Ureter (tissue), 1 donor: ENCODE measurements at places on chromosomes 1 and 21. TPM values are rescaled to one million over a fixed set of nuclear protein-coding genes. Genes with fewer than 3 reads are reported as not detected.

- no peak for DNase-seq
Measured at GRCh38 chr1:59690171-59690930, 124.4 kb upstream of the HOOK1 start.

DNA sequence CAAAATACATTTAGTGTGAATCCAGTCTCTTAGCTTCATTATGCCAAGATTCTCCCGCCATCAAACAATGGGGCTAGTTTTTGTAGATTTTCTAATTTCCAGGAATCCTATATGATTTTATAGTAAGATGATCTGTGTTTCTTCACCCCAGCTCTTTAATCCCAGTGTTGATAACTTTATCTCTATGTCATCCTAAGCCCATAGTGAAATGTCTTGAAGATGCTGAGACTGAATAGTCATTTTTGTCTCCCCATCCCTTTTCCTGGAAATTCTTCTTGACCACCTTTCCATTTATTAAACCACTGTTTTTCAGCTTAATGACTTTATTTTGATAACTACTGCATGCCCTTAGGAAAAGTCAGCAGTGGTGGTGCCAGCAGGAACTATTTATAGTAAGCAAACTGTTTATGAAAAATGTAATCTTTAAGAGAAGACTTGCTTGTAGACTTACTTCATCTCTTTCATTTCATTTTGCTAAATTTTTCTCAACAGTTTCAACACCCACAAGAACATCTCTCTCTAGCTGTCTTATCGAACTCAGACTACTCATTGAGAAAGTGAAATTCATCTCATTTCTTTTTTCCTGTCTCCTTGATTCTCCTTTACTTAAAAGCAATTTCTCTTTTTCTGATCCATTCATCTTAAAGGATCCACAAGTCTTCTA is 116.6 kb downstream of the NTMT2 start:
- no peak for DNase-seq

The MRPS21 gene
- total RNA-seq = 79.7 TPM

GRCh38 chr1:174984952-174985351 is 14.8 kb upstream of the CACYBP start:
- no peak for DNase-seq

DNA sequence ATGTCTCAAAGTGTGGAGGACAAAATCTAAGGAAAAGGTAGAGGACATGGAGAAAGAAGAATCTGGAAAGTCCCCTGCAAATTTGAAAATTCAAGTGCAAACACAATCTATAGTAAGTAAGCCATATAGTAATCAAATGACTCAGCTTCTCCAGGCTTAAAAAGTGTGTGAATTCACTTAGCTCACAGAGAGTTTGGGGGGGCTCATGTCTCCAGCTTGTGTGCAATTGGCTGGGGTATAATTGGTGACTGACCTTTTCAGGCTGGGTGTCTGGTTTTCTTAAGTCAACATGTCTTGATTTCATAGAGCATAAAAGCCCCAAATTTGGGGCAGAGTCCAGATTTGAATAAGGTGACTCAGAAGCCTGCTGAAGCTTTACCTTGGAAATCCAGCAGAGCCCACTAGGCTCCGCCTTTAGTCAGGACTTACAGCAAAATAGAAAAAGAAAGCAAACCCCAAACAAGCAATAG is 8.6 kb downstream of the CLDN14 start:
- DNase-seq = no peak

GRCh38 chr1:76961181-76961819 is 94.0 kb downstream of the ST6GALNAC5 start:
- DNase-seq = no peak

GRCh38 chr1:65108025-65108642 is 39.9 kb upstream of the AK4 start:
- no peak for DNase-seq

GRCh38 chr1:74423471-74423870 is 88.9 kb downstream of the LRRC53 start:
- no peak for DNase-seq

GRCh38 chr1:81617308-81617967 is 183.3 kb upstream of the ADGRL2 start:
- DNase-seq = no peak

- no peak for DNase-seq
Measured at GRCh38 chr1:168488138-168488537, 55.7 kb downstream of the XCL2 start.

- DNase-seq = no peak
Measured at GRCh38 chr1:7373876-7374562, 397.1 kb upstream of the VAMP3 start.

GRCh38 chr1:54950006-54950368 is 30.4 kb upstream of the TMEM61 start:
- DNase-seq = no peak

GRCh38 chr21:46038871-46039397 is 57.4 kb downstream of the COL6A1 start:
- no peak for DNase-seq

DNA sequence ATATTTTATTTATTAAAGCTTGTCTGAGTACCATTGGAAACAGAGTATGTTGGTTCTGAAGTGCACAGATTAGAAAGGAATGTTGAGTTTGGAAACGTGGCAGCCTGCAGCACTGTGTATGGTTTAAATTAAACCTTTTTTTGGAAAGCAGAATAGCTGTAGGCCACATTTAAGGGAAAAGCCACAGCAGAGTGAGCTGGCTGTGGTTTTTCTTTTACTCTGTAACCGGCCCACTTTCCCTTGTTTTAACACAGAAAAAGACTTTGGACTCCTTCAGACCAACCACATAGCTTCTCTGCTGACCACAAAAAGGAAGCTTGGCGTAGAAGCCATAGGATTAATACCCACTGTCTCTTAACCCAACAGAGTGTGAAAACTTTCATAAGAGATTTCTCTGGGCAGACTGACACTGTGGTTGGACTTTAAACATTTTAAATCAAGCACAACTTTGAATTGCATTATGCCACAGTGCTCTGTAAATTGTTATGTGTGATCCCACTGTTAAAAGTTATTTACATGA is 75.2 kb downstream of the NFIA start:
- DNase-seq = no peak

The LCE2A gene
- total RNA-seq = not detected

DNA sequence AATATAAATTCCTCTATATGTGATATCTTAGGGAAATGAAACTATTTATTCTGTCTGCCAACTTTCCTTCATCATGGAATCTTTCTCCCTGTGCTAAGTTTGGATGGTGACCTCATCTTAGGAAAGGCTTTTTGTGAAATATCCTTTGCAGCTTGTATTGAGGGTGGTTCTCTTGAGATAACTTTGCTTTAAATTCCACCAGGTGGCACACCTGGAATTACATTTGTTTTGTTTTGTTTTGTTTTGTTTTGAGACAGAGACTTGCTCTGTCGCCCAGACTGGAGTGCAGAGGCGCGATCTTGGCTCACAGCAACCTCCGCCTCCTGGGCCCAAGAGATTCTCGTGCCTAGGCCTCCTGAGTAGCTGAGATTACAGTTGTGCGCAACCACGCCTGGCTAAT is 7.6 kb upstream of the CD1A start:
- DNase-seq = no peak

DNA sequence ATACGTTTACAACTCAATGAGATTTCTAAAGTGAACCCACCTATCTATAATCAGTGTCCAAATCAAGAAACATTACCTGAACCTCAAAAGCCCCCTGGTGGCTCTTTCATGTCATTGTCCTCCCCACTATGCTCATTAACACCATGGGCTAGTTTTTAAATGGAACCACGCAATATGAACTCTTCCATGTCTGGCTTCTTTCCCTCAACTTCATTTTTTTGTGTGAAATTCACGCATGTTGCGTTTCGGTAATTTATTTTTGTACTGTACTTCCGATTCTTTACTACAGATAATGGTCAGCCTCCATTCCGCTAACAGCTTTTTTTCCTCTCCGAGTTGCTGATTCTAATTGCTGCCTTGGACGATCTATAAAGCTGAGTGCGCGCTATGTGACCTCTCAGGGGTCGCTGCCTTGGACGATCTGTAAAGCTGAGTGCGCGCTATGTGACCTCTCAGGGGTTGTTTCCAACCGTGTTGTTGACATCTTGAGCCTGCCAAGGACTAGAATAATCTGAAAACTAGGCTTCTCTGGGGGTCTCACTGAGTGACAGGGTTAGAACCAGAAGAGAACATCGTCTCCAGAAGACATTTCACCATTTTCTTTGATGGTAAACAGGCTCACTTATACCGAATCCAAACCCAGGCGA is 1.1 kb upstream of the CACYBP start:
- DNase-seq = peak; percentile 50

The ACKR1 gene
- 164 TPM for total RNA-seq

DNA sequence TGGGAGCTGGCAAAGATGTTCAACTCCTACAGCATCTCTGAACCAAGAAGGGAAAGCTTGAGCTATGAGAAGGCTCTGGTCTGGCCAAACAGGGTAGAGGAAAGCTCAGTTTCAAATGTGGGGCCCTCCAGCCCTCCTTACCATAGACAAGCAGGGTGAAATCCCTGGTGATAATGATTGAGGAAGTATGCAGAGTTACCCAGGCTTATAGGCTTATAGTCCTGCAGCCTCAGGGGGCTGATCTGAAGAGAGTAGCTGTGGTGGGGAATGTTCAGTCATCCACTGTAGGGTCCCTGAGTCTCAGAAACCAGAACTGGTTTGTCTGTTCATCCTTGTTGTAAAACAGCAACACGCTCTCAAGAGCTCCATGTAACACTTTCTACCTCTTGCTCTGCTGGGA is 19.8 kb upstream of the LY9 start:
- DNase-seq = no peak
